Keratinocyte (primary cell): ENCODE measurements at places on chromosomes 3 and 15.

- no peak for DNase-seq
Observed at GRCh38 chr15:67166280-67167009, 88.0 kb downstream of the AAGAB start.

DNA sequence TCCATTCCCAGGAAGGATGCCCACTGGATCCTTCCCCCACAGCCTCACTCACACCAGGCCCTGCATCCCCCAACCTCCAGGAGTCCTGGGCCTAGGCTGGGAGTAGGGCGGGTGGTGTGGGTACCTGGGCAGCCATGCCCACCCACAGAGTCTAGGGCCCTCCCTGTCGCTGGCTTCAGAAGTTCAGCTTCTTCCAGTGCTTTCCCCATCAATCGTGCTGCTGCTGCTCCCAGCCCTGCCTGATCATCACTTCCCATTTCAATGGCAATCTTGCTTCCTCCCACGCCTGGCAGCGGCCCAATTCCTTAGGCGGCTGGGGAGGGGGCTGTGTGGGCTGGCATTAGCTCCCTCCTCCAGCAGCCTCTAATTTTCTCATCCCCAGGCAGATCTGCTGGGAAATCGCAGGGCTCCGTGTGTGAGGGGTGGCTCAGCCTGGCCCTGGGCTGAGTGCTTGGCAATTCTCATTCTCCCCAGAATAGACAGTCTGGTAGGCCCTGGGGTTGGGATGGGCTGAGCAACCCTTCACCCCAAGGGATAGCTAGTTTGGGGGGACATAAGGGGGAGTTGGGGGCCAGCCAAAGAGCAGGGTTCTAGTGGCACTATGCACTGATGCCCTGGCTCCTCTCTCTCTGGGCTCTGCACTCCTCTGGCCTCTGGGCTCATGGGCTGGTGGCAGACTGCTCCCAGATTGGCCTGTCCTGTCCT is 66.4 kb downstream of the SCN5A start:
- DNase-seq, result no peak

GRCh38 chr3:80606073-80606472 is 838.3 kb upstream of the ROBO1 start:
- no peak for DNase-seq

GRCh38 chr3:46566040-46566641 is at the start of gene LRRC2:
Gene LRRC2 (minus strand): TSS chr3:46566302. CDS start chr3:46551591, 14,711 bp downstream.
- no peak for DNase-seq

DNA sequence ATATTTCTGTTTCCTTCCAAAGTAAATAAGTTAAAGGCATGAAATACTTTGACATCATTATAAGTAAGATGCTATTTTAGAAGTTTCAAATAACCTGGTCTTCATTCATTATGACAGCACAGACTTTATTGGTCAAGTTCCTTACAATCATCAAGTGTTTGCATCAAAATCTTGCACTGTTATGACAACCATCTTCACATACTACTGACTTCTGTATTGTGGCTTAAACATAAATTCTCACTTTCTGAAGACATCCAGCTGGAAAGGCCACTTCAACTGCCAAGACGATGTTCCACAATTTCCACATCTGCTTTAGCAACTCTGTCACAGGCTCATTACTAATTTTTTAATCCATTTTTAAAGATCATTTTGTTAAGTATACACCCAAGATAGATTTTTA is 408.0 kb downstream of the MECOM start:
- DNase-seq, result no peak

DNA sequence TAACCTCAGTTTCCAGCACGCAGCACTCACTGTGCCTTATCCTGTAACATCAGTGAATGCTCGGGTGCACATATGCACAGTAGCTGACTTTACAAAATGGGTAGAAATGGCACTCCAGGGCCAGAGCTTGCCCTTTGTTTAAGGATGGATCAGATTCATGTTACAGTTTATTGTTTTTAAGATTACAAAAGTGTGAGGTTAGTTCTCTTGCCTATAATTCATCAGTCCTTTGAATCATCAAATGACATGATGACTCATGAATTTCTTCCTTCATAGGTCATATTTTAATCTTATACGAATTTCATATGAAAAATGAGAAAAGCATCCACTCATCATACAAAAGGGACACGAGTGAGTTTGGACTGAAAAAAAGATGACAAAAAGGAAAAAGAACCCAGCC is 545.3 kb downstream of the GBE1 start:
- no peak for DNase-seq

- no peak for DNase-seq
Observed at GRCh38 chr3:149998946-149999345, 28.3 kb upstream of the PFN2 start.

GRCh38 chr3:109118584-109118983 is 650 bp upstream of the MORC1 start:
- no peak for DNase-seq

DNA sequence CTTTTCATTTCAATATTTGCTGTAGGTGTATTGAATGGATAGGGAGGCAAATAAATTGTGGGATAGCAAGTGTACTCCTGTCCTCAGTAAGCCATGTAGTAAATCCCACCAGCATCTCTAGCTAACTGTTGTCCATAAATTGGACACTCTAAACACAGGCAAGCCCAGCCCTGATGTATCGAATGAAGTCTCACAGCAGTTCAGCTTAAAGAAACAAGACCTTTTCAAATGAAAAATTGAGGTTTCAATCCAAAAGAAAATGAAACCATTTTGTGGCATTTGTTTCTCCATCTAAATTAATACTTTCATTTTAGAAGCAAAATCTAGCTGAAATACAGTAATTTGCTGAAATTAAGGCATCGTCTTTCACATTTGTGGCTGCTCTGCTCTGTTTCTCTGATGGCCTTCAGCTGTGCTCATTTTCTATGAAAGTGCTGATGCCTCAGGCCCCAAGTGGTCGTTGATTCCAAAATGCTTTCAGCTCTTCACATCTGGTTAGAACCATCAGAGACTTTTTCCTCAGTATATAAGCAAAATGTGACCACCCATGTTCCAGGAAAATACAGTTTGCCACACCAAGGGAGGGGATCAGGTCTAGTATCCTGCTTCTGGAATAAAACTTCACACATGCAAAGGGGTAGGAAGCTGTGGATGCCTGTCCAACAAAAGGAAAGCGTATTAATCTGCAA is 245.0 kb downstream of the ZMAT3 start:
- DNase-seq, result no peak

DNA sequence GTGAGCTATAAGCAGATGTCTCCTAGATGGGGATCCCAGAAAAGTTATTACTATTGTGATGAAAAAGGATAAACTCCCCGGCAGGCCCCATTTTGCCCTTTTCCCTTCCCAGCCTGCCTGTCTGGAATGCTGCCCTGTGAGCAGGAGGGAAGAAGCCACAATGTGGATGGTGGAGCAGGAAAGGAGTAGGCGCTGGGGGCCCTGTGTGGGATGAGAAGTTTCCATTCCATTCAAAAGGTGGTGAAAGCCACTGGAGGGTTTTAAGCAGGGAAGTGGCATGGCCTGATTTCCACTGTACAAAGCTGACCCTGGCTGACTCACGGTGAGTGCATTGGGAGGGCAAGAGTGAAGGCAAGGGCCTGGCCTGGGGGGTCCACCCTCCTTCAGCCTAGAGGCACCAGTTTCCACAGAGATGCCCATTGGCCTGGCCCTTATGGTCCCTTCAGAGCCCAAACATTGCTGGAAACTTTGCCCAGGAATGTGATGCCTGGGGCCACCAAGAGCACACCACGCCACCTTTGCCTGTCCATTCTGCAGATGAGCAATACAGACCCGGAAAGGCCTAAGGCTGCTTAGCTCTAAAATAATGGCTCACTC is 206.9 kb downstream of the RPLP1 start:
- DNase-seq, result no peak

DNA sequence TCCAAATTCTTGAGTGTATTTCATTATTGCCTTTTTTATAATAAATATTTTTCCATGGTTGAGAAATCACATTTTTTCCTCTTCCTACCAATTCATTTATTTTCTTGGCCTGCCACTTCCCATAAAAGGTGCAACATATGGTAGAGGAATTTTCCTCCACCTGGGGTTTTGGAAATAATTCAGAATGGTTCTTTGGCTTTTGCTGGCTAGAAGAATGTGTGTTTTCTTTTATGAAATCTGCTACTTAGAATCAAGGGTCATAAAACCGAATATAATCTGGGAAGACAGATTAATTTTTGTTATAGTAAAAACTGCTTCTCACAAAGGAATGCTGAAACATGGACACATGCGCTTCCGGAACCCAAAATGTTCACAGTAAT is 54.0 kb upstream of the POMGNT2 start:
- no peak for DNase-seq

GRCh38 chr3:168091302-168091858 is 4.3 kb downstream of the GOLIM4 start:
- DNase-seq, result no peak

GRCh38 chr15:36653851-36654250 is 74.4 kb downstream of the CDIN1 start:
- peak; percentile 35 for DNase-seq

- DNase-seq, result no peak
Observed at GRCh38 chr3:64306745-64307144, 81.5 kb upstream of the PRICKLE2 start.

GRCh38 chr3:23916152-23916885 is 471 bp downstream of the NKIRAS1 start:
- no peak for DNase-seq

DNA sequence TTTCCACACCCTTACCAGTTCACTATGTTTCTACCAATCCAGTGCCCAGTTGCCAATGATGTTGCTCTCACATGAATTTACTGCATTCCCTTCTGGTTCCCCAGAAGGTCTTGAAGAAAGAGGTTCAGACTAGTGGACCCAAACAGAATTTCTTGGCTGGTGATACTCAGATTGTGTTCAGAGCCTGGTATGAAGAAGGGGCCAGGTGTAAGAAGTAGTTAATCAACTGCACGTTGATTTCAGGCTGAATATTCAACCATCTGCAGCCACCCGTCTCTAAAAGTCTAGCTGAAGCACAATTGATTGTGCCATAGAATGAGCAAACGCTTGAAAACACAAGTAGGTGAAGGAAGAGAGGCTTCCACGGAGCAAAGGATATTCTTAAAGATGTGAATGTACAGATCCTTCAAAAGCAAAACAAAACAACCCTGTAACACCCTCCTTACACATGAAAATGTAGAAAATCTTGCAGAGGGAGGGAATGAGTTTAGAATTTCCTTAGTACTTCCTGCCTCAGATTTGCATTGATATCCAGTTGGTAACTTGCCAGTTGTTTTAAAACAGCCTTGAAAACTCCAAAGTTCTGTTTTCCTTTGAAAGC is 4.7 kb downstream of the RBMS3 start:
- DNase-seq, result no peak

- DNase-seq, result no peak
Observed at GRCh38 chr3:23960649-23961048, 15.6 kb downstream of the NR1D2 start.

- DNase-seq, result no peak
Observed at GRCh38 chr3:13040361-13041074, 32.7 kb downstream of the IQSEC1 start.

DNA sequence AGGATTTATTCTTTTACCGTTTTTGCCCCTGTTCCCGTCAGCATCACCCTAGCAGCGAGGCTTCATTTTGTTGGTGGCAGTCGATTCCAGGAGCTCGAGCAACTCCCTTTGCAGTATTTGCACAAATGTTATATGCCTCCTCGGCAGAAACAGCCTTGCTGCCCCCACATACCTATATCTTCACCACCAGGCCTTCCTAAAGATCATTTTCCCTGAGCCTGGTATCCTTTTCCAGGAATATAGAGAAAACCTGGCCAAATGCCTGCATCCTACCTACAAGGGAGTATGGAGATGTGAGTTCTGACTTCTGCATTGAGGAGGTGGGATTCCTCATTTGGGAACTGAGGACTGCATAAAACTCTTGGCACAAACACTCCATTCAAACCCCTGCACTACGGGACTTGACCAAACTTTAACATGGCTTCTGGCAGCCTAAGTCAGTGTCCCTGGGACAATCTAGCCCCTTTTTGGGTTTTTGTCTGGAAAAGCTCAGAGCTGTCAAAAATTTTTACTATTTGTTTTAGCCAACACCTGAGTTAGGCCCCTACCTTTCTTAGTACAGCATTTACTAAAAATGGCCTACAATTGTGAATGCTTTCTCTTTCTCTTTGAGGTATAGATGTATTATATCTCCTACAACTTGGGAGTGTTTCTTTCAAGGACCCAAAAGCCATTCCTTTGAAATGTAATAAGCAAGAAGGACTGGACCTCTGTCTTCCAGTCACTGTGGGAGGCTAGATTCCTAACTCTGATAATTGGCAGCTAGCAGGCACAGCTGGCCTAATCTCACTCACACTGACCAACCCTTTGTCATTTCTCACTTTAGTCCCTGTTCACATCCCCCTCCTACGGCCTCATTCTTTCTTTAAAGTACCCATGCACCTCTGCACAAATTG is 12.1 kb upstream of the UBE2Q2 start:
- DNase-seq, result no peak

- no peak for DNase-seq
Observed at GRCh38 chr3:48564022-48564421, 441 bp upstream of the UCN2 start.

DNA sequence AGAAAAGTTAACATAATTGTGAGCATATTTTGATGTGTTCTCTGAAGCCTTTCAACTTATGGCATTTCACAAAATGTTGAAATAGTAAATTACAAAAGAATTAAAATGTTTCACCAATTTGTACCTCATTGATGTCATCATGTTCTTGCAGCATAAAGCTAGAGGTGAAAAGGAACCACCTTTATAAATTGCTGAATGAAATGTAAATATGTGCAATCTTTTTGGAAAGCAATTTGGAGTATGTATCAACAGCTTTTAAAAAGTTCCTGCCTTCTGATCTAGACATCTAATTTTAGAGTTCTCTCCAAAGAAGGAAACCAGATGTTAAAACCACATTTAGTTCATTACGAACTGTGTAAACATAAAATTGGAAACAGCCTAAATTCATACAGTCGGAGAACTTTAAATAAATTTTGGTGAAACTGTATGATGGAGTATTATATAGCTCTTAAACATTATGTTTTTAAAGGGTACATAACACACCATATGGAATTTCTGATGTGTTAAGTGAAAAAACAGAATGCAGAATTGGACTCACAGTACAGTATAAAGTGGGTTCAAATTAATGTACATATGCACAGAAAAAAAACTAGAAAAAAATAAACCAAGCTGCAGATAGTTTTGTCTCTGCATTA is 311.2 kb upstream of the NAALADL2 start:
- DNase-seq, result no peak

- DNase-seq, result no peak
Observed at GRCh38 chr3:145326666-145327065, 834.3 kb downstream of the PLOD2 start.

GRCh38 chr3:129460572-129460971 is 20.5 kb downstream of the IFT122 start:
- no peak for DNase-seq
